ENCODE measurements at places on chromosomes 1 and 21. TPM values are rescaled to one million over a fixed set of nuclear protein-coding genes. Genes with fewer than 3 reads are reported as not detected.

The NBPF3 gene
- 10.1 TPM for total RNA-seq

The SPATA17 gene
- not detected for total RNA-seq

DNA sequence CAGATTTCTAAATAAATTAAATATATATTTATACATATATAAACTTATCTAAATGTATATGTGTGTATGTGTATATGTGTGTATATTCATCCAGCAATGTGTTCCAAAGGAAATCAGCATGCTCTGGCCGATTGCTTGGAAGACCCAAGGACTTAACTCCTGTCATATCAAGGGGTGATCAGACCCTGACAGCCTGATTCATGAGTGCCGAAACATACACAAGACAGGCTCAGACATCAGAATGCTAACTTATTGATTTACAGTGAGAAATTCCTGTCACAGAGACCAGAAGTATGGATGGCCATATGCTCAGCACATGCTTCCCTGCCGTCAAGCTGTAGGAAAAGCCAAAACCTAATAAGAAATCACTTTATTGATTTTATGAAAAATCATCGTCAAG, 545.1 kb upstream of the NR5A2 start:
- no peak for DNase-seq

DNA sequence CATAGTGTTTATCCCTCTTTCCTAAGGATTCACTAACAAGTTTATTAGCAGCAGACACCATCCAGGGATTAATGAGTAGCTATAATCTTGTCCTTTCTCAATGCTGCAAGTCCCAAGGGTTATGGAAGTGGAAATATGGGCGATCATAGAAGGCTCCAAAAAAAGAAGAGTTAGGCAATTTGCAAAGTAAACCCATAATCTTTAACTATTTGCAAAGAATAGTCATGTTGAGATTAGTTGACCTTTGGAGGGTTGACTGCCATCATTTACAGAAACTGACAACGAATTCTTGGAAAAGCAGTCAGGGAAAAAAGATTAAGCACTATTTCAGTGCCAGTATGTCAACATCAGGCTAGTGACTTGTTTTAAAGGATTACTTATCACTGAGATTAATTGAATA, 169.9 kb downstream of the KCNT2 start:
- DNase-seq: no peak

- no peak for DNase-seq
Measured at GRCh38 chr1:244815600-244816099, 19.8 kb upstream of the COX20 start.

DNA sequence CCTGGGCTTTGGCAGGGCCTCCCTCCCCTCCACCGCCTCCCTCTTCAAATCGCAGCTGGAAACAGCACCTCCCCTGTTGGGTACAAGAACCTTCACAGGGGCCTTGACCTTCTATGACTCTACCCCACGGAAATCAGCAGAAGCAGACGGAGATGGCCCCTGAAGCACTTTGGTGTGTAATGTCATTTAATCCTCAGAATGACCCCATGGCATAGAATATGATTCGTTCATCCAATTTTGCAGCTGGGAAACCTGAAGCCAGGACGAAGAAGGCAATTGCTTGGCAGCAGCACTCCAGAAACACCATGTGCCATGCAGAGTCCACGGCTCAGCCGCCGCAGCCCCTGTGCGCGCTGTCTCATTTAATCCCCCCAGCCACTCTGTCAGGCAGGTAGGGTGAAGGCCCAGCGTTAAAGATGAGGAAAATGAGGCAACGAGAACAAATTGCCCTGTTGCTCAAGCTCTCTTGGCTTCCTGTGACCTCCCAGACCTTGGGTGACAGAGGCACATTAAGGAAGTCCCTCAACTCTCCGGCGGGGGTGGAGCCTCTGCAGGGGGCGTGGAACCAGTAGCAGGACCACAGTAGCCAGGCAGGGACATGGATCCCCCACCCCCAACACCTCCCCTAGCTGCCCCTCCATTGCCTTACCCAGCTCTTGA, 25.8 kb upstream of the LAPTM5 start:
- no peak for DNase-seq

The ANGPTL3 gene
- not detected for total RNA-seq

The CRNN gene
- not detected for total RNA-seq

The APOBEC4 gene
- not detected for total RNA-seq

- no peak for DNase-seq
Measured at GRCh38 chr1:169193191-169193850, 86.8 kb downstream of the ATP1B1 start.

- no peak for DNase-seq
Measured at GRCh38 chr1:106889583-106889982, 166.9 kb upstream of the PRMT6 start.

- no peak for DNase-seq
Measured at GRCh38 chr1:109373126-109373525, 24.6 kb downstream of the SORT1 start.

DNA sequence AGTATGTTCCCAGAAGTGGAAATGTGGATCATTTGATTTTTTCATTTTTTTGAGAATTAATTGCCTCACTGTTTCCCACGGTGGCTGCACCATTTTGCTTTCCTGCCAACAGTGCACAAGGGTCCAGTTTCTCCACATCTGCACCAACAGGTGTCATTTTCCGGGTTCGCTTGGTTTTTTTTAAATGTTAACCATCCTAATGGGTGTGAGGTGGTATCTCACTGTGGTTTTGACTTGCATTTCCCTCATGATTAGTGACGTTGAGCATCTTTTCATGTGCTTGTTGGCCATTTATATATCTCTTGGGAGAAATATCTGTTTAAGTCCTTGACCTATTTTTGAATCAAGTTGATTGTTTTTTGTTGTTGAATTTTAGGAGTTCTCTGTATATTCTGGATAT, 3.0 kb downstream of the COL6A2 start:
- no peak for DNase-seq

The TRIM17 gene
- 0.91 TPM for total RNA-seq

- DNase-seq: no peak
Measured at GRCh38 chr21:41023936-41024335, 144.0 kb upstream of the BACE2 start.

- DNase-seq: no peak
Measured at GRCh38 chr1:39632682-39633417, 6.6 kb downstream of the HEYL start.

- DNase-seq: no peak
Measured at GRCh38 chr21:36647279-36648093, 51.4 kb upstream of the SIM2 start.

DNA sequence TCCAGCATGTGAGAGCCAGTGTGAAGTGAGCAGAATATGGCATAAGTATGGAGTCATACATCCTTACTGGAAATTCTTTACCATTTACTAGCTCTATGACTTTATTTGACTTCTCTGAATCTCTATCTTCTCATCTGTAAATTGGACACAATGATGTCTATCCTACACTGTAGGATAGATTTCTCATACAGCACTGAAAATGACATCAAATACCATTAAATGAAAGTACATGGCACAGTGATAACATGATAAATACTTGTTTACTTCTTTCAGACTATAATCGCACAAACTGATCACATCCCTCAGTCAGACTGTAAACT, 1.3 kb upstream of the CTTNBP2NL start:
- DNase-seq: no peak

- DNase-seq: no peak
Measured at GRCh38 chr1:185570962-185571361, 163.2 kb upstream of the HMCN1 start.

DNA sequence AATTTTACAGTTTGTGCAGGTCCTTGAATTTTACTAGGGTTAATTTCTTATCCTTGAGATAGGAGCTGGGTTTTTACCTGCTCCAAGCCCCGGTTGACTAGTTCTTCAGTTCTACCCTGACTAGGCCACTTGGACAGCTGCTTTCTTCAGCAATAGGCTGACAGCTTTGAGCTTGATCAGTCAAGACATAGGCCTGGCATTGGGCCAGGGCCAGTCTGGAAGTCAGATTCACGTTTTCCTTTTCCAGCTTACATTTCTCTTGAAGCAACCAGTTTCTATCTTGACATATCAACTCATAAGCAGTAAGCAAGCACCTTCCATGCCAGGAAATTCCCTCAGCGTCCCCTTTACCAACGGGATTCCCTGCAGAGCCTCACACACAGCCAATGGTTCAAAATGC, 63.7 kb upstream of the AJAP1 start:
- no peak for DNase-seq

DNA sequence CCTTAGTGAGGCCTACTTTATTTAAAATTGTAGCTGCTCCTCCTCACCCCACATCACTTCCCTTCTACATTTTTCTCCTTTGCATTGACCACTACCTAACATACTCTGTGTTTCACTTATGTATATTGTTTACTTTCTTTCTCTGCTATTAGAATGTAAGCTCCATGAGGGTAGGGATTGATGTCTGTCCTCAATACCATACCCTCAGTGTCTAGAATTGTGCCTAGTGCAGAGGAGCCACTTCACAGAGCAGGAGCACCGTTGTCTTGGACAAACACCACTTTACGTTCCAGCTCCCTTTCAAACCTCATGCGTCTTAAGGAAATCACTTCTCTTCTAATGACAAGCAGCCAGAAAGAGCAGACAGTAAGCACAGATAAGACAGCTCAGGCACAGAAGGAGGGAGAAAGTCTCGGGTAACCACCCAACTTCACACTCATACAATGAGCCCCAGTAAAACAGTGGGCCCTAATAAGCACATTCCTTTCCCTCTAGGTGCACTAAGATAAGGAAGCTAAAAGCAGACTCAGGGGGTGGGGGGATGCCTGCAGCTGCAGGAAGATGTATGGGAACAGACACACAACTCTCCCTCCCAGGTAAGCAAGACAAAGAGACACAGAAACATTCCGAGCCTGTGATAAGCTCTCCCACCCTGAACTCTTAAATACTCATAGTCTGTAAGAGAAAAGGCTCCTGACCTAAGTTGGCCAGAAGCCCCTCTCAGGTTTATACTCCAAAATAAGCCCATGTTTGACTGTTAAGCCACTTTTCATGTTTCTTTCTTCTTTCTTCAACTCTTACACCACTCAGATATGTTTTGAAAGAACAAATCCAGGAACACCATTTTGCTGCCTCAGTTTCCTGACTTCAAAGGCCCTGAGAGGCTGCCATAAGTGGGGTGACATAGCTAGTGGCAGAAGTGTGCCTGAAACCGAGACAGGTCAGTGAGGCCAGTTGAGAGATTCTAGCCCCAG, 7.1 kb upstream of the PLEKHM2 start:
- no peak for DNase-seq

GRCh38 chr1:228996281-228996680, 261.0 kb downstream of the RHOU start:
- no peak for DNase-seq

GRCh38 chr1:185813401-185813979, 79.3 kb downstream of the HMCN1 start:
- DNase-seq: no peak

GRCh38 chr1:183634429-183635065, 1.0 kb downstream of the ARPC5 start:
- DNase-seq: no peak

GRCh38 chr1:6554907-6555778, at the start of gene TAS1R1:
TAS1R1 (plus strand) TSS chr1:6555307; CDS start chr1:6555374, 67 bp downstream.
- no peak for DNase-seq

The ROR1 gene
- not detected for total RNA-seq

DNA sequence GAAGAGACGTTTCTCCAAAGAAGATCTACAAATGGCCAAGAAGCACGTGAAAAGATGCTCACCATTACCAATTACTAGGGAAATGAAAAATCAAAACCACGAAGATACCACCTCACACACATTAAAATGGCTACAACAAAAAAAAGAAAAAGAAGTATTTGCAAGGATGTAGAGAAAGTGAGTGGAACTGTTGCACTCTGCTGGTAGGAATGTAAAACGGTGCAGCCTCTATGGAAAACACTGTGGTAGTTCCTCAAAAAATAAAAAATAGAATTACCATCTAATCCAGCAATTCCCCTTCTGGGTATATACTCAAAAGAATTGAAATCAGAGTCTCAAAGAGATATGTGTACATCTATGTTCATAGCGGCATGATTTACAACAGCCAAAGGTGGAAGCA, 115.4 kb upstream of the EDN2 start:
- DNase-seq: no peak

DNA sequence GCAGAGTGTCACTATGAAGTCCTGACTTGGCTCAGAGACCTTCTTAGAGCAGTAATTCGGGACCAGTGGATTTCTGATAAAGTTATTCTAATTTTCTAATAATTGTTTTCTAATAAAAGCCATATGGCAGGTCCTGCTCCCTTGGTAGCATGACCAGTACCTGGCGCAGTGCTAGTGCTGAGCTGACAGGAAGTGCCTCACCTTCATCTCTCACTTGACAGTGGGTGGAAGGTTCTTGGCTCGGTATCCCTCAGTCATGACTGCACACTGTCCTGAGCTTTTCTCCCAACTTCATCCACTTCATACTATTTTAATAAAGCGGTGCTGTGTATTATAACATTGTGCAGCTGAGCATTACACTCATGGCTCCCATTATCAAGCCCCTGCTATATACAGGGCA, 14.1 kb downstream of the VANGL1 start:
- no peak for DNase-seq

DNA sequence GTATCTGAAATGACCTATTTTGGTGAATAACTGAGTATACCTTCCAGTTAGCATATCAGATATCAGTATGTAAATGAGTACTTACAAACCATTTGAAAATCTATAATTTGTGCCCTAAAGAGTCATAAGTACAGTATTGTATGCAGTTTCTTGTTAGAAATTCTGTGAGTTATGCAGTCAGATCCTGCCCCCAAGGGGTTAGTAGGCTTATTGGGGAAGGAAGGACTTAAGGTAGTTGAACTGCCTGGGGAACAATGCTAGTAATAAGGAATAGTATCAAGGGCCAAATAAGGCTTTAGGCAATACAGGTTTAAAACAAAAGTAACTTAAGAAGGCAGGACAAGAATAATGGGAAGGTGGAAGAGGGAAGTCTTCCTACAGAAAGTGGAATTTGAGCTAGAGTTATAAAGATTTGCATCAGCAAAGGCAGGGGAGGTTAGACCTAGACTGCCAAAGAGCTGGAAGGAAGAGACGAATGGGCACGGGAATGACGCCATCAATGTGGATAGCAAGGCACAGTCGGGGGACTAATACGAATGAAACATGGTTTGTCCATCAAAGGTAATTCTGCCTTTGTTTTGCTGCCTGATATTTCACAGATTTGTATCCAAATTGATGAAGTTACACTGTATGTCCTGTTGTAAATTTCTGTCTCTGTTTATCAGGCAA, 182.9 kb upstream of the DPYD start:
- DNase-seq: no peak

The TFF3 gene
- total RNA-seq: not detected

DNA sequence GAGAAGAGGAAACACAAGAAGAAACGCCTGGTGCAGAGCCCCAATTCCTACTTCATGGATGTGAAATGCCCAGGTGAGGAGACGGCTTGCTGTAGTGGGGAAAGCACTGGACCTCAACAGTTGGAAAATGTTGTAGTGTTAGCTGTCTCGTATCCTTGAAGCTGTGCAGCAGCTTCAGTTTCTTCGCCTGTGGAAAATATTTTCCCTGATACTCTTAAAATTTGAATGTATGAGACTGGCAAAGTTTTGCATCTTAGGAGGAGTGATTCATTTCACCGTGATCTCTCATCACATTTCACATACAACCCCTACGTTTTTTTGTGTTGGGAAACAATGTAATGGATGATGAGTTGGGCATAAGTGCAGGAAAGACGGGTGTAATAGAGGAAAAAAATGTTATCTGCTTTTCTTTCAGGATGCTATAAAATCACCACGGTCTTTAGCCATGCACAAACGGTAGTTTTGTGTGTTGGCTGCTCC, 629 bp downstream of the RPS27 start:
- DNase-seq: no peak

All from activated naive CD4-positive, alpha-beta T cell treated with anti-CD3 and anti-CD28 coated beads, Interleukin-2, amount 50 U/mL, for 72 hours (primary cell).